GM04503 (cell line): ENCODE measurements at places on chromosomes 2 and 18.
A peak's percentile ranks its signal among the peaks of the same experiment; 100 is the strongest.

- no peak for DNase-seq
These were observed 113.0 kb downstream of the CDH2 start for GRCh38 chr18:28063926-28064325.

DNA sequence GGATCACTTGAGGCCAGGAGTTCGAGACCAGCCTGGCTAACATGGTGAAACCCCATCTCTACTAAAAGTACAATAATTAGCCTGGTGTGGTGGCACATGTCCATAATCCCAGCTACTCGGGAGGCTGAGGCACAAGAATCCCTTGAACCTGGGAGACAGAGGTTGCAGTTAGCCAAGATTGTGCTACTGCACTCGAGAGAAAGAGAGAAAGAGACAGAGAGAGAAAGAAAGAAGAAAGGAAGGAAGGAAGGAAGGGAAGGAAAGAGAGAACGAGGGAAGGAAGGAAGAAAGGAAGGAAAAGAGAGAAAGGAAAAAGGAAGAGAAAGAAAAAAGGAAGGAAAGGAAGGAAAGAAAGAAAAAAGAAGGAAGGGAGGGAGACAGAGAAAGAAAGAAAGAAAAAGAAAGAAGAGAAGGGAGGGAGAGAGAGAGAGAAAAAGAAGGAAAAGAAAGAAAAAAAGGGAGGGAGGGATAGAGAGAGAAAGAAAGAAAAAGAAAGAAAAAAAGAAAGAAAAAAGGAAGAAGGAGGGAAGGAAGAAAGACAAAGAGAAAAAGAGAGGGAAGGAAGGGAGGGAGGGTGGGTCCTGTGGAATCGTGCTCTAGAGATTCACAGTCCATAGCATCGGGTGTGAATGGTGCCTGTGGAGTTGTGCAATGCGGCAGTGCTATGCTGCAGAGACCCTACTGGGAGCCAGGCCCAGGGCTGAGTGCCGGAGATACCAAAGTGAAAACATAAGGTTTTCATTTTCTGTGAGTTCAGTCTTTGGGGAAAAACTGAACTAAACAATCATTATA is 4.6 kb upstream of the SDC1 start:
- peak; percentile 64 for DNase-seq

DNA sequence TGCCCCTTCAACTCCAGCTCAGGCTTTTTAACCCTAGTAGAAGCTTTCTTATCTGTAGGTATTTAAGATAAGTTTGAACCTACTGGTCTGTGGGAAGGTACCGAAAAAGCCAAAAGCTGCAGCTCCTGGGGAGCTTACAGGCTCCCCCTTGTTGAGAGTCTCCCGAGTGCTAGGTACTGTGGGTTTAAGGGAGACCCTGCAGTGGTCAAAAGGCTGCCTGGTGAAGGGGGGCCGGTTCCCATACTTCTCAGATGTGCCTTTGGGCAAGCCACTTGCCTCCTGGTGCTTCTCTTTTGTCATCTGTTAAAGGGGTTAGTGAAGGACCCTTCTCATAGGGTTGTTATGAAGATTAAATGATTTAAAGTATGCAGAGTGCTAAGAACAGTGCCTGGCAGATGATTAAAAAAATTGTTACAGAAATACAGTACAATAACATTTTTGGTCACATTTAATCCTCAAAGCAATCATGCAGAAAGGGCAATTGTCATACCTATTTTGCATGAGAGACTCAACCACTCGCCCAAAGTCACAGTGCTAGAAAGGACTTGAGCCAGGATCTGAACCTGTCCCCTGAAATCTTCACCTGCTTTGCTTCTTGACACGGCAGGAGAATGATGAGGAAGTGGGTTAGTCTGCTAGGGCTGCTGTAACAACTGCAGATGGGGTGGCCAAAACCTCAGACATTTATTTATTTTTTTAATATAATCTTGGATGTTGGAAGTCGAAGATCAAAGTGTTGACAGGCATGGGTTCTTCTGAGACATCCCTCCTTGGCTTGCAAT is 62.5 kb downstream of the NEDD4L start:
- DNase-seq, result no peak

- no peak for DNase-seq
These were observed 6.9 kb downstream of the INHA start for GRCh38 chr2:219578811-219579613.

DNA sequence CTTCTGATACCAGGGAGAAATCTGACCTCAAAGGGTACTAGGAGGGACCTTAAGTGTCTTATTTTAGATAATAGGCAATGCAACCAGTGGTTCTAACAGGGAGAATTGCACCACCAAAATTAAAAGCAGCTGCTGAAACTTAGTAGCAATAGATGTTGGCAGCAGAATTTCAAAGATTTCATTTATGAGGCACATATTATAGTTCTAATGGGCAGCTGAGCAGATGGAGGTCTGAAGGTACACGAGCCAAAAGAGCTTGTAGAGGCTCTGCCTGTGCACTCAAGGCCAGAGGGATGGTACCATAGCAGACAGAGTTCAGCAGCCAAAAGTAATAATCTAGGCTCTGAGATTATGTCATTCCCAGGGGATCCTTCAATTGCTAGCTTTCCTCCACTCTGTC is 87.3 kb upstream of the NCKAP5 start:
- DNase-seq, result no peak

DNA sequence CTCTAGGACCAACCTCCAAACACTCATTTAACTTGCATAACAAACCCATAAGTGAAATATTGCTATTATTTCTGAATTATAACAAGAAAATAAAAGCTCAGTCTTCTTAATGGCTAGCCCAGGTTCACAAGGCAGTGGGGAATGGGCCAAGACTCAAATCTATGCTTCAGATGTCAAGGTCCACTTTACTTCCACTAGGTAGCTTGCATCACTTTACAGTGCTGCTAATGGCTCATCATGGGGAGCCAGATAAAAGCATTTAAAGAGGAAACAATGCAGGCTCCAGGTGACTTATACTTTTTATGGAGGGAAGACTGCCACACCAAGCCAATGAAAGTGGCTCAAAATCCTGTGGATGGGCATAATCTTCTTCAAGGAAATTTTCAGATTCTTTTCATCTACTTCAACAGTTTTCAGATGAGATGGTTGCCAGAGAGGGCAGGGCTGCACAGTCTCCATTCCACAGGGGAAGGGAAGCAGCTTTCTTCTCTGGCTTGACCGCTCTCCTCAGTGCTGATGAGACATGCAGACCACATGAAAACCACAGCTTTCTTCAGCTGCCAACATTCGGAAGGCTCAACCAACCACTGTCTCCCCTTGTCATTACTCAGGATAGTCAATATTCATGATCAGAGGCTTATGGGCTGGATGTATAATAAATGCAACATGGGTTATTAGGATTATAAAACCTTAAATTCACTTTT is 361.9 kb upstream of the MEX3C start:
- no peak for DNase-seq

DNA sequence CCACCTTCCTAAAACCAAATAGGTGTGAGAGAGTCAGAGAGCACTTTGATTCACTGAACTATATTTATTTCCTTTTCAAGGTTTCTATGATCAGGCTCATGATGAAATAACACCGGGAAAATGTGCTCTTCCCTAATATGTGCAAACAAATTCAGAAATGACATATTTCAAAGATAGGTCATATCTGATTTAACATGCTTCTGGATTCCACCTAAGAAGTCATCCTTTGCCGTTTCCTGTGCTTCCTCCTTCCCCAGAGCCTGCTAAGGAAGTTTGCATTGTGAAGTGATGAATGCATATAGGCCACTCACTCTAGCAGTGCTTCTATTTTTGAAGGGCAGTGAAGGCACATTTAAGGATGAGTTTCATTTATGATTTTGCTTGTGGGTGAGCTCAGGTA is 327.6 kb downstream of the TDRD15 start:
- no peak for DNase-seq

GRCh38 chr2:55084641-55085040 is 34.4 kb upstream of the RTN4 start:
- DNase-seq, result no peak

DNA sequence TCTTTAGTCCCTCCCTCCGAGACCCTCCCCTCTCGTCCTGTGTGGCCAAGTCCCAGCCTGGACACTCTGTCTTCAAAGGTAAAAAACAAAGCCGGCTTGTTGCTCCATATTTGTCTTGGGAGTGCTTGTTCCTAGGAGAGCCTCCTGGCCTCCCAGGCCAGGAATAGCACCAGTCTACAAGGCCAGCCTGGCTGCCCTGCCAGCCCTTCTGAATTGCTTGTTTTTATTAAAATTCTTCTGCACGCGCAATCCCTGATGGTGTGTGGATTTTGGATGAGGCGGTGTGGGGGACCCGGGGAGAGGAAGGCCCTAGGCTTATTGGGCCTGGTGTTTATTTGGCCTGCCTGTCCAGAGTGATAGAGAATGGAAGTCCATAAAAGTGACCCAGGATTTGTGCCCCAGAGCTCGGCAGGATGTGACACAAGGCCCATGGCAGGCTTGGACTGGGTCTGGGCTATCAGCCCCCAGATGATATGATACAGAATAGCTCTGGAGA is 297.3 kb downstream of the CYP26B1 start:
- no peak for DNase-seq

DNA sequence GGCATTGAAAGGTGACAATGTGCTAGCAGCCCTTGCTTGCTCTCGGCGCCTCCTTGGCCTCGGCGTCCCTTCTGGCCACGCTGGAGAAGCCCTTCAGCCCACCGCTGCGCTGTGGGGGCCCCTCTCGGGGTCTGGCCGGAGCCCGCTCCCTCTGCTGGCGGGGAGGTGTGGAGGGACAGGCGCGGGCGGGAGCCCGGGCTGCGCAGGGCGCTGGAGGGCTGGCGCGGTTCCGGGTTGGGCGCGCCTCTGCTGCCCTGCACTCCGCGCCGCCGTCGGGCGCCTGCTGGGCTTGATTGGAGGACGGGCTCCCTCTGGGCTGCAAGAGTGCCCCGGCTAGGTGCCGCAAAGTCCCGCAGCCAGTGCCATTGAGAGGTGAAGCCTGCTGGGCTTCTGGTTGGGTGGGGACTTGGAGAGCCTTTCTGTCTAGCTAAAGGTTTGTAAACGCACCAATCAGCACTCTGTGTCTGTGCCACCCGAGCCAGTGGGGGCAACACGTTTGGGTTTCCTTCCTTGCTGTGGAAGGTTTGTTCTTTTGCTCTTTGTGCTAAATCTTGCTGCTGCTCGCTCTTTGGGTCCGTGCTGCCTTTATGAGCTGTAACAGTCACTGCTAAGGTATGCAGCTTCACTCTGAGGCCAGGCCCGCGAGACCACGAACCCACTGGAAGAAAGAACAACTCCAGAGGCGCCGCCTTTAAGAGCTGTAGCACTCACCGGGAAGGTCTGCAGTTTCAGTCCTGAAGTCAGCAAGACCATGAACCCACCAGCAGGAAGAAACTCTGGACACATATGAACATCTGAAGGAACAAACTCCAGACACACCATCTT is 14.8 kb upstream of the IMP4 start:
- no peak for DNase-seq

DNA sequence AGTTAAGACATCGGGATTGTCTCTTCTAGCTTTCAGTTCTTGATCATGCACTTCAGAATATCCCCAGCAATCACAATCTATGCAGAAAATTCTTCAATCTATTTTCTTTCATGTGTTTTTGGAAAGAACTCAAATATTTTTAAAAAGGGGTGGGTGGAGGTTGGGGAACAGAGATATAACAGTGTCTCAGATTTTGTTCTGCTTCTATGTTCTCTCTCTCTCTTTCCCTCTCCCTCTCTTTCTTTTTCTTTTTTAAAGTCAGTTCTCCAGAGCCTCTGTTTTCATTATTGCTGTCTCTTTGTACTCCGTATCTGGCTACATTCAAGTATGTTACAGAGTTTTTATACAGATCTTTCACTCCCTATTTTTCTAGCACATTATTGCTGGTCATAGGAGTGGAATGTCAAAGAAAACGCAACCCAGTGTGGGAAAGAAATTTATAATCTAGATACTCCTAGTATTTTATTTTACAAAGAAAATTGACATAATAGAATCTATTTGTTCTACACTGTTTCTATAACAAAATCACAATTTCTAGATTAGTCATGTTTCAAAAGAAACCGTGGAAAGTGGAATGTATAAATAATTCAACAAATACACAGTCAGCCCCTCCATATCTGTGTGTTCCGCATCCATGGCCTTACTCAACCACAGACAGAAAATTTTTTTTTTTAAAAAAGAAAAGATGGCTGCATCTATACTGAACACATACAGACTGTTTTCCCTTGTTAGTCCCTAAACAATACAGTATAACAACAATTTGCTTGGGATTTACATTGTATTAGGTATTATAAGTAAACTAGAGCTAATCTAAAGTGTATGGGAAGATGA is 11.2 kb upstream of the NEMP2 start:
- DNase-seq, result no peak

GRCh38 chr2:102155703-102156515 is 13.4 kb downstream of the IL1R1 start:
- DNase-seq, result peak; percentile 61

DNA sequence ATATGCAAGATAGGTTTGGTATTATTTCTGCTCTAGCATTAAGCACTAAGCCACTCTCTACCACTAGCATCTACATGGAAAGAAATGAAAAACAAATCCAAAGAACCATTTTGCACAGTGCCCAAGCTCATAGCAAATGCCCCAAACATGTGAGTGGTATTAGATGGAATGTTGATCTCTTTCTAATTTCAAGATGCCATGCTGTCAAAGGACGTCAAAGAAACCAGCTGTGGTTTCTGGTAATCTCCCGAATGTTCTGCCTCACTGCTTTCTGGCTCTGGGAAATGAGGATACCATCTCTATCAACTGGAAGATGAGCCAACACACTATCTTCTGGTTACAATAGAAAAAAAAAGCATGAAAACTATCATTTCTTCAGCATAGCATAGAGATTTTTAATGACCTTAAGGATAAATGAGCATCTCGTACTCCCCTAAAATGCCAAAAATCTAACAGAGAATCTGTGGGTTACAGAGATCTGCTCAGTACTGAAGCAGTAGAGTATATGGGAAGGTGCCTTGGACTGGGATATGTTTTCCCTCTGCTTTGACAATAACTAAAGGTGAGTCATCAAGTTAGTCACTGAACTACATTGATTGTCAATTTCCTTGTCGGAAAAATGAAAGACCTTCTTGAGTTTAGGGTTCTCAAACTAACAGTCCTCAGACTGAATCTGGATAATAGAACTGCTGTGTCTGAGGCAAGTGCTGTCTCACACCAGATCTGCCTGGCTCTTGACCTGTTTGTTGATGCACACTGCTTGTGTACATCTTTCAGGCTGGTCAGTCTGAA is 244.8 kb upstream of the NCKAP5 start:
- DNase-seq, result no peak

DNA sequence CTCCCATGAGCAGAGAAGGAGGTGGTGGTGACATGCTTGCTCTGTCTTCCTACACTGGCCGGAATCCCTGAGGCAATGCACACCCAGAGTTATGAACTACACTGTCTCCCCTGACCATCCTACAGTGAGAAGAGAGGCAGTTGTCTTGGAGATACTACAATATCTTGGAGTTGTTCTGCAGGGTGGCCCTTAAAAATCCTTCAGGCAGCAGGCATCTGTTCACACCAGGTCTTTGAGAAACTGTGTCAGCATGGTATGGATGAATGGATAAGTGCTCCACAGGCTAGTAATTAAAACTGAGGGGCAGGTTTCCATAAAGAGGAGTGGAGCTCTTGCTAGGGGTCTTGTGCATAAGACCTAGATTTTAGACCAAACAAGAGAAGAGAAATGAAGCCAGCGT is 223.7 kb upstream of the COPS8 start:
- DNase-seq, result no peak

DNA sequence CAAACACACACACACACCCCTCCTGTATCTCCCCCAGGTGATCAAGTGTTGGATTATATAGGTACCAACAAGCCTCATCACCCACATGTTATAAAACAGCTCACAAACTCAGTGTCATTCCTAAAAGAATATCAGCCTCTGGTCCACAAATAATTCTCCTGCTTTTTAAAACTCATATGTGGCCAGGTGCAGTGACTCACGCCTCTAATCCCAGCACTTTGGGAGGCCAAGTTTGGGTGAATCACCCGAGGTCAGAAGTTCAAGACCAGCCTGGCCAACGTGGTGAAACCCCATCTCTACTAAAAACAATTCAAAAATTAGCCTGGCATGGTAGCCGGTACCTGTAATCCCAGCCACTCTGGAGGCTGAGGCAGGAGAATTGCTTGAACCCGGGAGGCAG is 87.8 kb downstream of the LRATD1 start:
- no peak for DNase-seq
